AG09319 (cell line): ENCODE measurements at places on chromosomes 12 and 14.

DNA sequence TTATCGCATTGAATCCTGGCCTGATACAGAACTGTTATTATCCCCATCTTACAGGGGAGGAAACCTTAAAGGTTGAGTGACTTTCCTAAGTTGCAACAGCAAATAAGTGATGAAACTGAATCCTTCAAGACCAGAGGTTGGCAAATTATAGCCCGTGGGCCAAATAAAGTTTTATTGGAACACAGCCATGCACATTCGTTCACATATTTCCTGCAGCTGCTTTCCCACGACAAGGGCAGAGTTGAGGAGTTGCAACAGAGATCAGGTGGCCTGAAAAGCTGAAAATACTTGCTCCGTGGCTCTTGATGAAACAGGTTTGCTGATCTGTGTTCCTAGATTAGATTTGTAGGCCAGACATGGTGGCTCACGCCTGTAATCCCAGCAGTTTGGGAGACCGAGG is 126.7 kb downstream of the PHETA1 start:
- no peak for DNase-seq

- no peak for DNase-seq
Measured at GRCh38 chr12:109214131-109214530, 95.0 kb downstream of the FOXN4 start.

- DNase-seq, result no peak
Measured at GRCh38 chr14:59103396-59103795, 85.1 kb upstream of the DAAM1 start.

DNA sequence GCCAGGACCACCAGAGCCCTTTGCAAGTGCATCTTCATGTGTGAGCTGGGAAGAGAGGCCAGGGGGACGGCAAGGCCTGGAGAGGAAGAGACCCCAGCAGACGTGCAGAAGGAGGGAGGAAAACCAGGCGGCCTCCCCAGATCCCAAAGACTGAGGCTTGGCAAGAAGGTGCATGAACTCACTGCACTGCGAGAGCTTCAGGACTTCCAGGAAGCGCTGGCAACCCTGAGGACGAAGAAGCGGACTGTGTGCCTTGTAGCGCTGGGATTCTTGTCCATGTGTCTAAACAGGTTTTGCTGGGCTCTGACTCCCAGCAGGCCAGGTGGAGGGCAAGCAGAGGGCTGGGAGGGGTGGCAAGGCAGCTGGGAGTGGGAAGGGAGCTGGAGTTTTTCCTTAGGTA is 939 bp downstream of the TGFB3 start:
- DNase-seq, result no peak

DNA sequence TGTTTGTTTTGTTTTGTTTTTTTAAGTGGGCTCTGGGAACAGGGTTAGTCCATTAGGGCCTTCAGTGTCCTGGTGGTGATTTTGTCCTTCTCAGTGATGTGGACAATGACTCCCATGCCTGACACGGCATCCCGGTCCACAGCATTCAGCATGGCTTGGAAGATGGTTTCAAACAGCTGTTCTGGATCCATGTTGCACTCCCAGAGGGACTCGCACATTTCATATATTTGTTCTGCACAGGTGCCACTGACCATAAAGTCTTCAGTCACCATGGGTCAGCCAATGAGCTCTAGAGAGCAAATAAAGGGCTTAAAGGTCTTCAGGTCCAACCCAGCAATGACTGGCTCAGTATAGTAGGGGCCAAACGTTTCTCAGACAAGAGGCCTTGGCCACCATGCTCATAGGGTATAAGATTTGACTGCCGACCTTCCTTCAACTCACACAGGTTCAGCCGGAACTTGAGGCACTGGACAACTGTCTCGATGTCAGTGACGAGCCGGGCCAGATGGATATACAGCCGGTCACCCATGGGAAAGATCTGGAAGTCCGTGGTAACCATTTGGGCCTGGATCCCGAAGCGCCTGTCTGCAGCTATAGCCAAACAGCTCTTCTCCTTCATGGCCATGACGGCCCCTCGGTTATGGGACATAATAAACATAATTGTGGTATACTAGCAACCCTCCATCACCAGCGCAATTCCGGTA is 18.0 kb downstream of the OR10P1 start:
- no peak for DNase-seq

GRCh38 chr14:68919129-68919927 is 59.8 kb downstream of the ACTN1 start:
- DNase-seq, result no peak

- DNase-seq, result no peak
Measured at GRCh38 chr14:87252103-87252502, 740.9 kb downstream of the GALC start.

DNA sequence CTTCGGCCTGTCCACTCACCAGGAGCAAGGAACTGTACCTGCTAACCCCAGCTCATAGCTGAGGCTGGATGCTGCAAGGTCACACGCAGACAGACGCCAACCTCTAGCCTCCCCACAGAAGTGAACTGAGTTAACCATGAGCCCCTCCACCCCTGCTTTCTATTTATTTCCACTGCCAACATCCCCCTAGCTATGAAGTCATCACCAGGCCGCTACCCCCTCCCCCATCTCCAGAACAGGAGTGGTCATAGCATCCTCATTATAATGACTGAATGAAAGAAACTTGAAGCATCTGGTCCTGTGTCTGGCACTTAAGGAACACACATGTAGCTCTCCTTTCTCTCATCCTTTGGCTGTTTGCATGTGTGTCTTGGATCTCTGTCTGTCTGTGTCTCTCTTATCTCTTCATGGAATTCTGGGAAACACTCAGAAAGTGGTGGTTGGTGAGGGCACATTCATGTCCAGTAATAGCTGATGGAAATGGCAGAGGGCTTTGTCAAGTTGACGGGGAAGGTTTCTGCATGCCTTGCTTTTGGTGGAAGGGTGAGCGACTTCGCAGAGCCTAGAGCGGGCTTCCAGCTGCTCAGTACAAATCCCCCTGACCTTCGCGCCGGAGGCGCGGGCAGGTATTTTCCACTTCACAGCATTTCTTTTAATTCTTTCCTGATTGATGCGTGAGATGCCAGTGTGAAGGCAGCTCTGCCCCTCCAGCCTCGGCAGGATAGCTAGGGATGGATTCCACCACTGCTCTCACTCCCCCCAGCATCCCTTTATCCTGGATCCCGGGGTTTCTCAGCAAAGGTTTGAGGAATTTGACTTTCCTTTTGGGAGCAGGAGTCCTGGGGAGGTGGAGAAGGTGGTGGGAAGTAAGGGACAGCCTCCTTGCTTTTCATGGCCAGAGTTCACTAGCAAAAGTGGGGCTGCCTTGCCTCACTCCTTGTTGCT is 198.2 kb downstream of the CHST11 start:
- no peak for DNase-seq

GRCh38 chr14:90571149-90571947 is 174.5 kb downstream of the CALM1 start:
- DNase-seq, result no peak

DNA sequence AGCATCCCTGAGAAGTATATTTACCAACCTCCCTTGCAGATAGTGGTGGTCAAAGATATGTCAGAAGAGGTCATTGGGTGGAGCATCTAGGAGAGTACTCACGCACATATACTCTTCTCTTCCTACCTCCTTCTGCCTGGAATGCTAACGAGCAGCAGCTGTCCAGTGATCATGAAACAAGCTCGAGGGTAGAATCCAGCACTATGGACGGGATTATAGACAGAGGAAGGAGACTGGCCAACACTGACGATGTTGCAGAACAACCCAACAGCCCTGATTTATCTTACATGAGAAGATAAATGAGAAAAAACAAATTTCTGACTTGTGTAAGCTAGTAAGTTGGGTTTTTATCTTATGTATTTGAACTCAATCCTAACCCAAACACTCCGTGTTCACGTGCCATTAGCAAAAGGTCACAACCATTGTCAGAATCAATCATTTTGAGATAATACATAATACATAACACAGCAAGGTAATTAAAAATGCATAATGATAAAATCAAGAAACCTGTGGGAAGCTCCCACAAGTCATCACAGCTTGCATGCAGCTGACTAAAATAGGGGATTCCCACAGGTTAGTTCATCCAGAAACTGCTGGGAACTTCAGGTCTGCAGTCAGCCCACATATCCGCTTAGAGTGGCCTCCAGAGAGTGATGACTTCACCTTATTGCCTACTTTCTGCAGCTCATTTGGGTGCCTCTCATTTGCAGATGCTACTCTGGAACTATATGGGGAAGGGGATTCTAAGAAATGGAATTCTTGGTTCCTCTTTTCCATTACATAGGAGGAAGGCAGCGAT is 36.3 kb upstream of the STK38L start:
- no peak for DNase-seq

DNA sequence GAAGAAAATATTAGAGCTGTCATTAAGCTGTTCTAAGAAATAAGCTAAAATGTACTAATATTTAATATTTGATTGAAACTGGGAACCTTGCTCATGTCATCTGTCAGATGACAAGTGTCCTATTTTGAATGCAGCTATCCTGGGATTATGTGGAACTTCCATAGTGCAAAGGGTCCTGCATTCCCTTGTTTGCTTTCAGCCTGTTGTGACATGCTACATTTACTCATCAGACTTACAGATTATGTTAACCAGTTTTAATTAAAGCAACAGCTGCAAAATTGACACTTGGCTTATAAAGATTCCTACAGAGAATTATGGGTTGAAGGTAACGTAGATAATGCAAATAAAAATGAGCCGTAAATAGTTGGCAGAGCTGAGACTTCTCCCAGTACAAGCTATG is 458.4 kb upstream of the RGS6 start:
- no peak for DNase-seq

DNA sequence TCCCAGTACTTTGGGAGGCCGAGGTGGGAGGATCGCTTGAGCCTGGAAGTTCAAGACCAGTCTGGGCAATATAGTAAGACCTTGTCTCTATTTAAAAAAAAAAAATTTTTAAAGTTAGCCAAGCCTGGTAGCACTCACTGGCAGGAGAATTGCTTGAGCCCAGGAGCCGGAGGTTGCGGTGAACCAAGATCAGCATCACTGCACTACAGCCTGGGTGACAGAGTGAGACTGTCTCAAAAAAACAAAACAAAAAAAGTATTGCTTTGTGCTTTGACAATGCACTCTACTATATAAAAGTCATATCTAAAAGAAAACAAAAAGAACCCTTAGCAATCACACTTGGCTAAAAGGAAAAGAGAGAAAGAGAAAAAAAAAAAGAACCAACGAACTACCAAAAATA is 26.8 kb downstream of the GNPTAB start:
- no peak for DNase-seq

DNA sequence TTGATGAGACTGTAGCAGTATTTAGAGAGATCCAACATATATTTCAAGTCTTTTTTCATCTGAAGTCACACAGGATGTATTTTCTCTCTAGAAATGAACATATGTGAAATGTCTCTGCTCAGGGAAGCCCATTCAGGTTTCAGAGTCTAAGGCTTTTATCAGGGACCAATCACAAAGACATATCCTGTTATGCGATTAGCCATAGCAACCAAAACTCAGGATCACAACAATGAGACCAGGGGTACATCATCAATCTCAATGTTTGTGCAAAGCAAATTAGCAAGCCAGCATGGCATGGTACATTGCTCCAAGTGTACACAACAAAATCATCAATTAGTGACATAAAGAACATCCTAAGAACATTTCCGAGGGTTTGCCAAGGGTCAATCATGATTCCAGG is 99.2 kb upstream of the AMN1 start:
- DNase-seq, result no peak

GRCh38 chr12:45040977-45041376 is 9.9 kb downstream of the DBX2 start:
- DNase-seq, result no peak

DNA sequence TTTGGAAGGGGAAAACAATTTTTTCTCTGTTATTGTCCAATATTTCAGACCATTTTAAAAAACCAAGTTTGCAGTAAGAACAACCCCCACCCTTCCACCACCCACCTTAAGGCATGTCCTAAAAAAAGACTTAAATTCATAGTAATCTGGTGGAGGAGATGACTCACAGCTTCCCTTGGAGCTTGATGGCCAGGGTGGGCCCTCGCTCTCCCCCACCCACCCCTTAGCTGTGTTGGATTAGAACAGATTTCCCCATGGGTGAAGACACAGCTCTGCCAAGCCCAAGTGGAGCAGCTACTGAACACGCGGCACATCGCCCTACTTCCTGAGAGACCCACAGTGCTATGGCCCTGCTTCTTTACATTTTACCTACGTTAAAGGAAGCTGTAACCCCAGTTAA is 140.3 kb downstream of the GCH1 start:
- no peak for DNase-seq

DNA sequence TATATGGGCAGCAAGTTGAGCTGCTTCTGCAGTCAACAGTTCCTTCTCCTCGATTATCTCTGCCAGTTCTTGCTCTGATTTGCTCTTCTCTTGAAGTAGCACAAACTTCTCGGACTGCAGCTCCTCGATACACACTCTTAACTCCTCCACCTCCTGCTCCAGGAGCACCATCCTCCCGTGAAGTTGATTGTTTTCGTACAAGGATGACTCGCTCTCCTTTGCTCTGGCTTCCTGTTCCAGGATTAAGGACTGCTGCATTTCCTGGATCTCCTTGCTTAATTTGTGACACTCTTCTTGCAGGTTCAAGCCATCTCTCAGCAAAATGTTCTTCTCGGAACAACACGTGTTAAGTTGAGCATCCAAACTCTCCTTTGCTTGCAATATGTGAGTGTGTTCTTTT is 56.2 kb upstream of the VPS33A start:
- DNase-seq, result no peak

DNA sequence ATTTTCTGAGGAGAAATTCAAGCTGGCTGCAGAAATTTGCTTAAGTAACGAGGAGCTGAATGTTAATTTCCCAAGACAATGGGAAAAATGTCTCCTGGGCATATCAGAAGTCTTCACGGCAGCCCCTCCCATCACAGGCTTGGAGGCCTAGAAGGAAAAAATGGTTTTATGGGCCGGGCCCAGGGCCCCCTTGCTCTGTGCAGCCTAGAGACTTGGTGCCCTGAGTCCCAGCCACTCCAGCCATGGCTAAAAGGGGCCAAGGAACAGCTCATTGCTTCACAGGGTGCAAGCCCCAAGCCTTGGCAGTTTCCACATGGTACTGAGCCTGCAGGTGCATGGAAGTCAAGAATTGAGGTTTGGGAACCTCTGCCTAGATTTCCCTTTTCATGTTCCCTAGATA is 24.3 kb upstream of the HSP90AA1 start:
- DNase-seq, result no peak

- DNase-seq, result no peak
Measured at GRCh38 chr12:123058481-123058880, 78.0 kb downstream of the ARL6IP4 start.

DNA sequence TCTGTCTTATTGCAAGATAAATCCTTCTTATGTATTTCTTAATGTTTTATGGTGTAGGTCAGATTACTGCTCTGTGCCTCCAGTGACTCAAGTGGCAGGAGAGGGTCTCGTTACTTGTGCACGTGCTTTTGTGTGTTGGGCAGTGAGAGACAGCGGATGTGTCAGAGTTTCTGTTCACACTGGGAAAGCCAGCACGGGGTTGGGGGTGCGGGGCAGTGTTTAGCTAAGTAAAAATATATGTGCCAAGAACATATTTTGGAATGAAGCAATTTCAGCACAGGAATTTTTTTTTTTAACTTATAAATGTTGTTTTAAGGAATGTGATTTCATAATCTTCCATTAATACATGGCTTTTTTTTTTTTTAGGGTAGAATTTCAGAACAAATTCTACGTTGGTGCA is 4.5 kb upstream of the DNAH10 start:
- peak; percentile 25 for DNase-seq
